ENCODE measurements at places on chromosomes 6 and 20. TPM values are rescaled to one million over a fixed set of nuclear protein-coding genes. Genes with fewer than 3 reads are reported as not detected.

Gene APCDD1L
- total RNA-seq = not detected

DNA sequence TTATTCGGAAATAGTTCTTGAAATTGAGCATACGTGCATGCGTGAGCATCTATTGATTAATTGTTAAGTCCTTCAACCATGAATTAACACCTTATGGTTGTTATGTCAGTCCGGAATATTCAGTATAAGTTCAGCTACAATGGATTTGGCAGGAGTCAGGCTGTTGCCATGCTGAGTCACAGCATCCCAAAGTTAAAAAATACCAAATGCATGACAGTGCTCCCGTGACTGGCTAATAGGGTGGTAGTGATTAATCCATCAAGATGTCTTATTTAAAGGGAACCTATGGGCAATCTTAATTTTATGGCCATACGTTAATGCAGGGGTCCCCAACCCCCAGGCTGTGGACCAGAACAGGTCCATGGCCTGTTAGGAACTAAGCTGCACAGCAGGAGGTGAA lies 10.5 kb downstream of the RAE1 start:
- peak; percentile 89 for DNase-seq

Gene HEY2
- not detected for total RNA-seq

GRCh38 chr6:18533793-18534192 lies 146.6 kb downstream of the RNF144B start:
- DNase-seq = peak; percentile 18

Gene HLA-DPB1
- not detected for total RNA-seq

- no peak for DNase-seq
Observed at GRCh38 chr6:122548820-122549219, 61.4 kb upstream of the PKIB start.

Gene SNAP25
- not detected for total RNA-seq

GRCh38 chr20:36607586-36608387 lies 2.2 kb downstream of the RAB5IF start:
- DNase-seq = peak; percentile 35

GRCh38 chr20:25676164-25676809 lies 20.4 kb downstream of the ZNF337 start:
- peak; percentile 79 for DNase-seq

GRCh38 chr20:50545126-50545525 lies 34.9 kb downstream of the PTPN1 start:
- no peak for DNase-seq

DNA sequence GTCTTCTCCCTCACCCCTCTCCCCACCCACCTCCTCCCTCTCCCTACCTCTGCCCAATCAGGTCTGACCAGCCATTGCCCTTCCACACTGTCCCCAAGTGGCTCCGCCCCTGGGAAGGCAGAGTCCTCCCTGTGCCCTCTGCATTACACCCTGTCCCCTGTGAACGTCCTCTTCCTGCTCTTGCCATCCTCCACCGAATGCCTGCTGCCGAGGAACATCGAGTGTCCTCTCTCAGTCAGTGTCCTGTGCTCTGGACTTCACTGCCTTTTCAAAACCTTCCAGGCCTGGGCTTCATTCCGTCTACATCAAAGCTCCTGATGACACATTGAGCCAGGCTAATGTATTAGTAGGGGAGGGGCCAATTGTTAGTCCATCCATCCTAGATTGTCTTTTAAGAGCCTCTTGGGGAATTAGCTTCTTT lies 3.3 kb upstream of the PACSIN1 start:
- DNase-seq = no peak

DNA sequence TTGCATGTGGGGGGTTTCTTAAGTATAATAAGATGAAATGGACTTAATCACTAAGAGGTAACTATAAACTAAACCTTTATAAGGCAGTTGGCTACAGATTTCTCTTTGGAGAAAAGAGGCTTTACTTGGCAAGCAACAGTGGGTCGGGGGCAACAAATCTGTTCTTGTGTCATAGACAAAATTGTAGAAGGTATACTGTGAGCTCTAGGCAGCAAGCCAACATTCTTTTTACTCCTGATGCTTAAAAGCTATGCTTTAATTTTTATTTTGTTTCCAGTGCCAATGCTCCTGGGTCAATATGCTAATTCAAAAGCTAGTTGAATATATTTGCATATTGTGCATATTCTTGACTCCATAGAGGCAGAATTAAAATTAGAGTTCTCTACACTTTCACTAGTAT lies 495.4 kb downstream of the BTBD3 start:
- DNase-seq = peak; percentile 28

Gene BMP6
- 2.6 TPM for total RNA-seq

Gene LHFPL5
- total RNA-seq = not detected

DNA sequence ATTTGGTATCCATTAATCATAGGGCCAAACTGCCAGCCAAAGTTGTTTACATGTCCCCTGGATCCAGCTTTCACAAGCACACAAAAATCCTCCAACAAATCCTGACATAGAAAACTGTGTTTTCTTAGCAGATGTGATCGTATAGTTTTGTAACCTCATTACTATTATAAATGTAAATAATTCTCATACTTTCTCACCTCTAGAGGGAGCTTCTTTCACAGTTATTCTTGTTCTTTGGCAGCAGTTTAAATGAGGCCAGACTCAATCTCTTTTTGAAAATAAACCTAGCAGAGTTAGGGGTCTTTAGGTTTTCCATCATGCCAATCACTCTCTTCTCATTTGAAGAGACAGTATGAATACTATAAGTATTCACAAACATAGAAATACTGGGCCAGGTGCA lies 17.0 kb upstream of the ZNF318 start:
- DNase-seq = no peak

GRCh38 chr20:17513939-17514338 lies 17.2 kb downstream of the BFSP1 start:
- no peak for DNase-seq

Gene RXRB
- total RNA-seq = 15.3 TPM

Gene HCK
- 0.13 TPM for total RNA-seq

- DNase-seq = peak; percentile 8
Observed at GRCh38 chr6:119390247-119390793, 40.8 kb upstream of the MAN1A1 start.

DNA sequence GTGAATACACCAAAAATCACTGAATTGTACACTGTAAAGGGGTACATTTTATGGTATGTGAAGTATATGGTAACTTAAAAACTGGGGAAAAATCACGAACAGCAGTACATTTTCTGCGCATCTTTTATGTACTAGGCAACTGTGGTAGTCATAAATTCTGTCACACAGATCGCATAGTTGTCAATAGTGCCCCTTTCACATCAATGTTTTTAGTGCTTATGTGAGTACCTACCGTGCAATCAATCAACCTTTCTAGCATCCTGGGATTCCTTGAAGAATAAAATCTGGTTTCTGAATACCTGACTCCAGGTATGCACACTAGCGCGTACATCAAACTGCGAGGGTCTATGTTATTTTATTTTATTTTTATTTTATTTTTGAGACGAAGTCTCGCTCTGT lies 637 bp upstream of the RPF2 start:
- no peak for DNase-seq

Gene KCNG1
- total RNA-seq = 91.1 TPM

Gene CST7
- not detected for total RNA-seq

DNA sequence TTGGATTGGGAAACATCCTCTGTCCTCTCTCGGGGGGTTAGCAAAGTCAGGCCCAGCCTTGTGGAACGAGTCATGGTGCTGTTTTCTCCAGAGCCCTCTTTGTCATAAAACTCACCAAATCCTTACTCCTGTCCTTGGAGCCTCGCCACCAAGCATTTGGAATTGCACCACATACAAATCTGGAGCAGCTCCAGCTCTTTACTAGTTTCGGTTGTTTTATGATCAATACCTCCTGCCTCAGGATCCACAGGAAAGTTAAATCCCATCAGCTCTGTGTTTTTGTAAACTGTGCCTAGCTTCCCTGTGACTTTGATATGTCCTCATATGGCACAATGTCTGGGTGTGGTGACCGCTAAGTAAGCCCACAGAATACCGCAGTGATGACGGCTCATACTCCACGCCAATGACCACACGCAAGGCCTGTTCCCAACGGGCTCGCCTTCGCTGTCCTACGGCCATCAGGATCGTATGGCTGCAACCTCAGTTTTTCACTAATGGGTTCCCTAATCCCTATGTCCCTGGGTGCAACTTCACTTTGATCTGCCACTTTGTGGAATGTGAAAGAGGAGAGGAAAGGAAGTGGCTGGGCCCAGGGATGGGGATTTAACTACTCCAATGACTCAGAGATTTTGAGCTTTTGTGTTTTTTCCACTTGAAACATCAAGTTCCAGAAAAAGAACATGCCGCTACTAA lies 111.3 kb upstream of the FOXQ1 start:
- DNase-seq = no peak

DNA sequence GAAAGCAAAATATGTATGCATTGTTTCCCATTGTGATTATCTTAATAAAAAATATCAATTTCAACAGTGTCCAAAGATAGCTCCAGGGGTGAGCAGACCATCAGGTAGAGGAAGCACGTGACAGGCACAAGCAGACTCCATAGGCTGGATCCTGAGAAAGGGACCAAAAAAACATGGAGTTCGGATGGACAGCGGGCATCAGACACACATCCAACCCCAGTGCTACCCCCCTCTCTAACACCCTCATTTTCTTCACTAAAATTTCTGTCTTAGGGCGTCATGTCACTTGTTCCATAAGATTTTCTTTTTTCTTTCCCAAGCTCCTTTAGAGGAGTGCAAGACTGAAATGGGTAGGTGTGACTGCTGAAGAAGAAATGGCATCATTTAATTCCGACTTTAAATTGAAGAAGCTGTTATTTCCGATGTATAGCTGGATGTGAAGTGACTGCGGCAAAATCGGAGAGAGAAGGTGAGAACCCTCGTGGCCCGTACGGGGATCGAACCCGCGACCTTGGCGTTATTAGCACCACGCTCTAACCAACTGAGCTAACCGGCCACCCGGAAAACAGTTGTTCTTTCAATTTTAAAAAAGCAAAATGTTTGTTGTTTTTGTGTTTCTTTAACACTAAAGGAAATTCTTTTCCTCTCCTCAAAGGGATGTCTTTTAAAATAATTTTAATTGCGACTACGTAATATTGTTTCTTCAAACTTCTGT lies 10.3 kb upstream of the PRSS16 start:
- DNase-seq = peak; percentile 74

Gene SOX4
- total RNA-seq = 36.6 TPM

Measured in bronchial epithelial cell (primary cell).